ENCODE measurements at places on chromosomes 11 and 22.

DNA sequence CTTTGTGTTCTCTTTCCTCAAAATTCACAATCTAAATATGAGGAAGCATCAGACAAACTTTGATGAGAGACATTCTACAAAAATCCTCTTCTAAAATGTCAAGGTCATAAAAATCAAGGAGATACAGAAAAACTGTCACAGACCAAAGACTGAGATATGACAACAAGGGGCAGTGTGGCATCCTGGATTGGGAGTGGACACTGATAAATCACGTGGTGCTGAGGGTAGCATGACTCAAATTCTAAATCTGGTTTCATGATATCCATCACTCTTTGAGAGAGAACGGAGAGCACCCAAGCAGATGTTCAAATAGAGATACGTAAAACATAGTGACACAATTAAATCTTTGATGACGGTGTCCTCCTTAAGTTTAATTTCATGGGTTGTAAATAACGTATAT lies 13.0 kb upstream of the CARD18 start:
- no peak for DNase-seq

DNA sequence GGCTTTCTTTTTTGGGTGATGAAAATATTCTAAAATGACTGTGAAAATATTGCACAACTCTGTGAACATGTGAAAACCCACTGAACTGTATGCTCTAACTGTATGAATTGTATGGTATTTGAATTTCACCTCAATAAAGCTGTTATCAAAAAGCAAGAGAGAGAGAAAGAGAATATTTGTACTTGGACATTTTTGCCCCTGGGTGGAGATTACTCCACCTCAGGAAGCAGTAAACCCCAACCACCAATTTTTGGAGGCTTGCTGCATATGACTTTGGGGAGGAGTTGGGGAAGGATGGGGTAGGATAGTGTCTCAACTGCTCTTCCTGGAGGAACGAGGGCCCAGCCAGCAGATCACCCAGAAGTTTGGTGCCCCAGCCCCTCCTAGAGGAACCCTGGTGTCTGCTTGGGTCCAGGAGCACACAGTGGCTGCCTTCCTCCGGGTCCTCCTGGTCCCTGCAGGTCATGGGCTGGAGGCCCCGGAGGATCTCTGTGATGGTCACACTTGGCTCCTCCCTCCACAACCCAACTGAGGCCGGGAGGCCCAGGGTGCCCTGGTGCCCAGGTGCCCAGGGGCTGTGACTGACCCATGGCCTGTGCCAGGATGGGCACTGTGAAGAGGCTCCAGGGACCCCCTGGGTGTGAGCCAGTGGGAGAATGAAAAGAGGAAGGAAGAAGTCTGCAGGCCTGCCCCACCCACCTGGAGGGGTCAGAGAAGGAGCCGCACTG lies 15.3 kb upstream of the PICK1 start:
- DNase-seq = no peak

DNA sequence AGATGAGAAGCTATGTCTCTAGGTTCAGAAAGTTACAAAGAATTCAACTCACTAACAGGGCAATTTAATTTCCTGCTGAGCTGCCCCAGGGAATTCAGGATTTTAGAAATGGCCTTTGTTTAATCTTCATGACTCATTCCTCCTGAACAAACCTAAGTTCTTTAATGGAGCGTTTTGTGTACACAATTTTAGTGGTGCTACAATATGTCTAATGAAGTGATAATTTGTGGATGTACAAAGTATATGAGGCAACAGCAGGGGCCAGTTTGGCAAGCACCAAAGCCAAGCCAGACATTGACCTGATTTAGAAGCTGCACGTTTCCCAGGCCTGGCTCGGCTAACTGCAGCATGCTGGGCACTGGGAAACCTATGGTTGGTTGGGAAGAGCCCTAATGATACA lies 34.4 kb upstream of the HEPHL1 start:
- peak; percentile 73 for DNase-seq

- DNase-seq = no peak
Observed at GRCh38 chr11:125950696-125951651, 5.1 kb downstream of the VSIG10L2 start.

DNA sequence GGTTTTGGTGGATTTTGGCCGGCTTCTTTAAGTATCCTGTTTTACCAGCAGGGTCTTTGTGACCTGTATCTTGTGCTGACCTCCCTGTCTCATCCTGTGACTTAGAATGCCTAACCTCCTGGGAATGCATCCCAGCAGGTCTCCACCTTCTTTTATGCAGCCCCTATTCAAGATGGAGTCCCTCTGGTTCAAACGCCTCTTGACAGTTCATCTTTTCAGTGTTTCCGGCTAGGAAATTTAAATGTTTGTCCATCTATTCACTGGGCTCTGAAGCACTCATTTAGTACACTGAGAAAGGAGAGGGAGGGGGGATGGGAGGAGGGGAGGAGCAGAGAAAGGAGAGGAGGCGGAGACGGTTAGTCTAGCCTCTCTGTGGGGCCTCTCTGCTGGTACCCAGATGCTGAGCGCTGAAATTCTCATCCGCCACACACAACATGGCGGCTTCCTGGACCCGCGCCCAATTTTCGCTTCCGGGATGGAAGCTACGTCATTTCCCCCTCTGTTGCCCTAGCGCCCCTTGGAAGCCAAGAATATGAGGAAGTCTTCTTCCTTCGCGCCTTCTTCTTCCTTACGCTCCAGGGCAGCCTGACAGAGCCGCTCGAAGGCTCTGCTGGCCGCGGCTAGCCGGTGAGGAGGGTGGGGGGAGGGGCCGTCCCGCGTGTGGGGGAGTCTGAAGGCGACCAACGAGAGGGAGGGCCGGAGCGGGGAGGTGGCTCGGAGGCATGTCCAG lies 69.0 kb upstream of the SYT13 start:
- peak; percentile 80 for DNase-seq

- no peak for DNase-seq
Observed at GRCh38 chr11:19301361-19301760, 60.6 kb upstream of the E2F8 start.

DNA sequence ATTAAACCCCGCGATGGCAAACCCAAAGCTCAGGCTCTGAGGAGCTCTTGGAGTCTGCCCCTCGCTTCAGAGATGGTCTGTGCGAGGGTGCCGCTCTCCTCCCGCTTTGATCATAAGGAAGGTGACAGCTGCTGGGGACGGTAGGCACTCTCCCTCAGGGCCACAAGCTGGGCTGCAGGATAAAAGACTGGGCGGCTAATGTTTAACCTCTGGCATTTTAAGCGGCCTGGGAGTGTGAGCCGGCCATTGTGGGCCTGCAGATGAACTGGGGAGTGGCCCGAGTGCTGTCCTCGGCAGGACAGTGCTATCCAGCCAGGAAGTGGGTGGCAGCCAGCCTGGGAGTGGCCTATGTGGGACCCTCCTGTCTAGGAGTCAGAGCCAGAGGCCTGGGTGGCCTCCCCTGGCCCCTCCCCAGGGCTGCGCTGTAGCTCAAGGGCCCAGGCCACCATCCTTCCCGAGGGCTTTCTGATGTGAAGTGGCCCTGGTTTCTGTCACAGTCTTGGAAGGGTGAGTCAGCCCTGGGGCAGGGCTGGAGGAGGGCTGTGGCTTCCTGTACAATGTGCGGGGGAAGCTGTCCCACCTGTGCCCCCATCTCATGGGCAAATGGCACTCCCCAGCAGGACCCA lies 58.7 kb upstream of the PRODH start:
- DNase-seq = no peak

DNA sequence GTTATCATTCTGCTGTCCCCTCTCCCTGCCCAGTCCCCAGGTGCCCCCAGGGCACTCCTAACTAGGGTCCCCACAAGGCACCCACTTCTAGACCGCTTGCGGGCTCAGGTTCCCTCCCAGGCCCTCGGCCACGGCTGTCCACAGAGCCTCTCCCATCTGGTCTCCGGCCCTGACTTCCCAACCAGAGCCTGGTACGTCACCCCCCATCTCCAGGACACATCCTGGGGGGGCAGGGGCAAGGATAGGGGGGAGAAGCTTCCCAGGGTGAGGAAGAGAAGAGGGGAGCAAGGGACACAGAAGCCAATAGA lies 457 bp downstream of the SSTR3 start:
- DNase-seq = no peak

DNA sequence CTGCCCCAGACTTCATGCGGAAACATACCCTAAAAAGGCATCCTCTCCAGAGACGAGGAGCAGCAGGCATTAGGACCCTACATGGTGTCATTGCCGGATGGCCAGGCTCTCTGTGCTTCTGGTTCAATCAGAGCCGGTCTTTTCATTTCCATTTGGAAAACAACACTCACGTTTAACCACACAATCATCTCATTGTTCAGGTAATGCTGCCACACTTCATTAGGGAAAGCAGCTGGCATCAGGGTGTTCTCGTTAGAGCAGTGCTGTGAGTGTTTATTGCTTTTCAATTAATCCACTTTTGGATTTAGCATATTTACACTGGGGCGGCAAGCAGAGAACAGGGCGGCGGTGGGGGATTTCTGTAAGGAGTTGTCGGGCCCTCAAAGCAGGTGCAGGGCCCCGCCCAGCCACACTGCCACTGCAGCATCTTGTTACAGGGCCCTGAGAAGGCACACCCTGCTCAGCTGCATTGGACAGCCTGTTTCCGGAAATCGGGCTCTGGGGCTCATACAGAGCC lies 338.6 kb downstream of the SHANK2 start:
- DNase-seq = no peak

DNA sequence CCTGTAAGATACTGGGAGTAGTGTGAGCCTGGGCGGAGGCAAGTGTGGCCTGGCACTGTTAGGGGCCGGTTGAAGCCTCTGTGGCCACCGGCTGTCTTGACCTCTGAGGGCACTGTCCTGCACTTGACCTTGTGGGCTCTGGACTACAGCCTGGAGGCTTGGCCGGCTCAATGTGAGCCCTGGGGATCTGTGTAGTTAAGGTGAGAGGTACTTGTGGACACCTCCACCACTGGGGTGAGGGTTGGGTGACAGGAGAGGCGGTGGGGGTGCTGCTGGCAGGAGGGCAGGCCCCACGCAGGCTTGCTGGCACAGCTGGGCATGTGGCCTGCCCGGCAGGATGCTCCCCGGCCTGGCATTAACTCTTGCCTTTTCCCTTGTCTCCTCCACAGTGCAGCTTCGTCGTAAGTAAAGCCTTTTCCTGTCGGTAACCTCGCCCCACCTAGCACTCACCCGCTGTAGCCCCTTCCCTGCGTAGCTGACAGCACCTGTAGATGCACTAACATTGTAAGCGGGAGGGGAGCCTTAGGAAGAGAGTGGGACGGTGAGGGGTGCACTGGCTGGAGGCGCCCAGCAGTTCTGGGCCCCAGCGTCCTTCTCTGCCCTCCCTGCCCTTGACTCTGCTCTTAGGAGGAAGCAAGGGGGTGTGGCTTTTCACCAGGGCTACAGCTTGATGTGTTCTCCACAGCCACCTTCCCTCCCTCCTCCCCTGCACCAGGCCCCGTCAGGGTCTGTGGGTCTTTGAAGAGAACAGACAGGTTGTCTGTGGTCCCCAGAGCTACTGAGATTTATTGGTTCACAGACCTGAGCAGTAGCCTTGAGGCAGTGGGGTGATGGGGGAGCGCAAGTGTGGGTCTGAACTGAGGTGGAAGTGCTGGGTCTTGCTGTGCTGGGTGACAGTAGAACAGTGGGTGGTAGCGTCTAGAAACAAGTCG lies 17.6 kb downstream of the INCENP start:
- DNase-seq = no peak

- peak; percentile 9 for DNase-seq
Observed at GRCh38 chr11:113906038-113906437, 1.4 kb downstream of the HTR3B start.
